ENCODE measurements at places on chromosomes 7 and 10.

DNA sequence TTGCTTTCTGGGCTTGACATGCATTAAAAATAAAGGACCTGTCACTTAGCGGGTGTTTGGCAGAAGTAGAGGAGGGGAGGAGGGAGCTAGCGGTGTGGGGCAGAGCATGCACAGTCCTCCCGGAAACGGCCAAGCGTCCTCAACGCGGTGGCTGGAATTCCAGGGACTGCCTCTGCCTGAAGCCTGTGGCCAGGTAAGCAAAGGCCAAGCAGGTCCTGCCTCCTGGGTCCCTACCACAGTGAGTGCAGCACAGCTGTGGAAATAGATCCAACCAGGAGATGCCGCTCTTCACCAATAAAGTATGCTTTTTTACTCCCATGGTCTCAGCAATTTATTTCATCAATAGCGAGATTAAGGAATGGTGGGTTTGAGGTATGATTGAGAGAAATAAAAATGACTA, 323.4 kb downstream of the WDR37 start:
- no peak for DNase-seq

DNA sequence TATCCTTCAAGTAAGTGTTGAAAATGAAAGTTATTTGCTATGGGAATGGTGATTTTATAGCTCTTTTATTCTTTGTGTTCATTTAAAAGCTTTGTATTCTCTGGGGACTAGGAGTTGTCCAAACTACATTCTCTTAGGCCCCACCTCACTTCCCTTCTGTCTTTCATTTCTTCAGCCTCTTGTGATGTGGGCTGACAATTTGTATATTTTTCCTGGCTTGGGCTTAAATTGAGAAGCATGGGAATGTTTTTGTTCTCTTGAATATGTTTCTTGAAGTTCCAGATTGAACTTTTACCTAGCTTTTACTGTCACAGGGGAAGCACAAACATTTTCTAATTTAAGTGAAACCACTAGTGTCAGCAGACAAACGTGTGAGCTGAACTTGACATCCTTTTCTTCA, 27.9 kb downstream of the BBS9 start:
- no peak for DNase-seq

GRCh38 chr7:45917658-45918057, 3.4 kb downstream of the IGFBP3 start:
- DNase-seq: peak; percentile 39

GRCh38 chr7:33809228-33809627, 96.1 kb upstream of the BMPER start:
- no peak for DNase-seq

GRCh38 chr10:72297281-72297804, 23.6 kb downstream of the DDIT4 start:
- peak; percentile 96 for DNase-seq

DNA sequence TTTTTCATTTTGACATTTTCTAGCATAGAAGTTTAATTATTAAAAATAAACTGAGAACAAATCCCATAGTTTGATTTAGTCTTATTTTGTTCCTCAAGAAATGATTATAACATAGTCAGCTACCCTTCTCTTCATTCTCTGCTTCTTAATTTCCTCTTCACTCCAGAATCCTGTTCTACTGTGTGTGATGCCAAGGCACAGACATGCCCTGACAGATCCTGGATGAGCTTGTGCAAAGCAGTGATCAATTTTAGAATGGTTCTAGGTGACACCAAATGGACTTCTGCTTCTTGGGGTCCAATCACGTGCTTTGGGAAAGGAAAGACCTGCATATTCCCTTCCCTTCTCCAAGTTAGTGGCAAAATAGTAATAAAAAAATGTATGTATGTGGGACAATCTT, 665.6 kb downstream of the MAGI2 start:
- no peak for DNase-seq

Data from bone marrow (tissue), 2 donors.